Hematopoietic multipotent progenitor cell treated with erythropoietin and hydrocortisone succinate and interleukin-3 and kit ligand, for 8 days (in vitro differentiated cells): ENCODE measurements at places on chromosomes 4 and X.

DNA sequence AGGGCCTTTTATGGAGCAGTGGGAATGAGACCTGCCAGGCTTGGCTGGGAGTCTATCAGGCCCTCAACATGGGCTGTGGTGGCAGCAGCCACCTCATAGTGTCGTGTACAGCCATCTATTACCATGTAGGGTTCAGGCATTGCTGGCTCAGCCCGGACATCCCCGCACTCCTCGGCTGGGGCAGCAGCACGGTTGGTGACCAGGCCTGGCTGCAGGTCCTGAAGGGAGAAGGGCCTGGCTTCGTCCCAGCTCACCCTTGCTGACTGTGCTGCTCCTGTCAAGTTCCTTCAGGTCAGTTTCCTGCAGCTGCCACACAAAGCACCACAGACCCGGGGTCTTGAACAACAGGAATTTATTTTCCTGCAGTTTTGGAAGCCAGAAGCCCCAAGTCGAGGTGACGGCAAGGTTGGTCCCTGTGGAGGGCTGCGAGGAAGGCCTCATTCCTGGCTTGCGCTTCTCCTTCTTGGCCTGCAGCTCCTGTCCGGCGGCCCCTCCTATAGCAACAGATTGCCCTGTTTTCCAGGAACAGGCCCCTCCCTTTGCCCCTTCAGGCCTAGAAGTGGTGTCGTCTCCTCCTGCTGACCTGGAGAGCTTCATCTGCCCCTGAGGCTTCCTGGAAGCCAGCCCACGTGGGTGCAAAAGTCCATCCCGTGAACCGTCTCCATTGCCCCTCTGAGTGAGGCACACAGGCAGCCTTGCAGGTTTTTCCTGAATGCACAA, 25.2 kb upstream of the SORCS2 start:
- no peak for DNase-seq

DNA sequence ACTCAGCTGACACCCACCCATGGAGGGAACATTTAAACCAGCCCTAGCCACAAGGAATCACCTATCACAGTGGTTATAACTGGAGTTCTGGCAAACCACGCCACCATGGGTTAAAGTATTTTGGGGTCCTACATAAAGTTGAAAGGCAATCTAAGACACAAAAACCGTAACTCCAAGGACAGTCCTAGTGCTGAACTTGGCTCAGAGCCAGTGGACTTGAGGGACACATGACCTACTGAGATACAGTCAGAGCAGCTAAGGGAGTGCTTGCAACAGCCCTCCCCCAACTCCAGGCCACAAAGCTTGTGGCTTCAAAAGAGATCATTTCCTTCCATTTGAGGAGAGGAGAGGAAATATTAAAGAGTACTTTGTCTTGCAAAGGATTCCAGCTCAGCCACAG, 300.5 kb downstream of the FGF13 start:
- DNase-seq: no peak

DNA sequence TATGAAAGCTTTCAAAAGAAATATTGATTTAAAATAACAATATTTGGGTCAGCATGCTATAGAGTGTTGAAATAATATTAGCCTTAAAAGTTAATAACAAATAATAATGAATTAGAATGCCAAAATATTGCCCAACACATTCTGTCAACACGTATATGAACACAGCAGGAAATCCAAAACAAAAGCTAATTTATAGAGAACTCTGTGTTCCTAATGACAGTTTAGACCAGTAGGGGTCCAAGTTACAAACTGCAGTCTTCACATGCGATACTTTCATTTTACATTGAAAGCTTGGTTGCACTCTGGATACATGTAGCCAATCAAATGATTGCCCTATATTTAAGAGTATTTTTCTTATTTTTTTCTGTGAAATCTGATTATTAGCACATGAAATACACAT, 274.4 kb downstream of the DCTD start:
- DNase-seq: no peak

DNA sequence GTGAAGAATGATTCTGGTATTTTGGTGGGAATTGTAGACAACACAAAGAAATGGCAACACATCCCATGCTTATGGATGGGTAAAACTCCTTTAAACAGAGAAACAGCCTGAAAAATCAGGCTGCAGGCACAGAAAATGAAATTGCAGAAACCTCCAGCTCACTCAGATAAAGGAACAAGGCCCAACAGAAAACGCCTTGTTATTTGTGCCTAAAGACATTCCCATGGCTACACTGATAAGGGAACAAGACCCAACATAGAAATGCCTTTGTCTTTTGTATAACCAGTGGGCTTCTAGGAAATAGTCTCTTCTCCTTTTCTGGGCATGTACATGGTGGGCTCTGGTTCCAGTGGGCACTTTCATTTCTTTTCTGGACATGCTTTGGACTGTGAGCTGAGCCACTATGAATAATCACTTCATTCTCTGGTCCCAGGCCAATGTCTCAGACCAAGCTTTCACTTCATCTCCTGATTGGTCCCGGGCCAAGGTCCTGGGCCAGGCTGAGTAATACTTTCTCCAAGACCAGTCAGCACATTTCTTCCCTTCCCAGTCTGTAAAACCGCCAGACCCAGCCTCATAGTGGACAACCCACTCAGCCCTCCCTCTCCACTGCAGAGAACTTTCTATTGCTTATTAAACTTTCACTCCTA, 160.5 kb downstream of the TBX22 start:
- DNase-seq: no peak

DNA sequence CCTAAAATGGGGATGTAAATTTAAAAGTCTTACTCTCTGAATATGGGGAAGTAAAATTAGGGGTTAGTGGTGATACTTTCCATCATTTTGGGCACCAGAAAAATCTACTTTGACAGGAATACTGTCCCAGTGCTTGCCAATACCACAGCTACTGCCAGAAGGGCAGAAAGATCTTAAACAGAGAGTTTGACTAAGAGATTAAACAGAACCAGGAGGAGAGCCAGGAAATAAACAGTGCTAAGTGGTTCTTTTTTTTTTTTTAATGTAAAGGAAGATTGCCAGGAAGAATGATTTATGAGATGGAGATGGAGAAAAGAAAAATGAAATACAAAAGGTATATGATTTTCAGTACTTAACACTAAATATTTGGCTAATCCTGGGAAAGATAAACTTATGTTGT, 126.8 kb downstream of the RTL3 start:
- DNase-seq: no peak

- DNase-seq: no peak
Measured at GRCh38 chrX:100606753-100607152, 22.0 kb downstream of the TNMD start.

DNA sequence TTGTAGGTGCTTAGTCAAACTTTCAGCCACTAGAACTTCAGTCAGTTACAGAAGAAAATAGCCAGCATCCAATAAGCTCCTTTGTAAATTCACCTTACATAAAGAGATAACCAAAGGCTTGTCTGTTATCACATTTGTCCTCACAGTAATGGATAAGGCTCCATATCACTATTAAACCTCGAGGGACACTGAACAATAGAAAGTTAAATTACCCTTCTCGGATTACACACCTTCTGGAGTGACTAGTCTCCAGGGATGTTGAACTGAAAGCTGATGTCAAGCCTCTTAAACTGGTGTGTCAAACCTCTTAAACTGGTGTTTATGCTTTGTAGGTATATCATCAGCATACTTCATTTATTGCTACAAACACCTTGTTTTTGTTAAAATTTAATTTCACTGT, 639.0 kb downstream of the CENPC start:
- no peak for DNase-seq

DNA sequence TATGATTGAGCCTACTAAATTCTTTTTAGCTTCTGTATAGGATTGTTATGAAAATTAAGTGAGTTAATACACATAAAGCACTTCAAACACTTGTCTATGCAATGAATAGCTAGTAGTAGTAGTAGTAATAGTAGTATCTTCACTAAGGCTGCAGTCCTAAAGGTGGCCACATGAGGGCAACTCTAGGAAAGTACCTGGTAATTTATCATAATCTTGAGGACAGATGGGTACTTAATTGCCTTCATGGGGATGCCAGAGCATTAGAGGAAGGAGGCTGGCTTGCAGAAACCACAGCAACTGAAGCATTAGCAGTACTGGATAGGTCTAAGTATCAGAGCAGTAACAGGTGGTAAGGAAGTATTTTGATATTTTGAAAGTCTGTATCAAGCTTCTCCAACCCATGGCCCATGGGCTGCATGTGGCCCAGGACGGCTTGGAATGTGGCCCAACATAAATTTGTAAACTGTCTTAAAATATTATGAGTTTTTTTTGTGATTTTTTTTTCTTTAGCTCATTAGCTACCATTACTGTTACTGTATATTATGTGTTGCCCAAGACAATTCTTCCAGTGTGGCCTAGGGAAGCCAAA, 17.3 kb downstream of the NIPAL1 start:
- DNase-seq: peak; percentile 65

DNA sequence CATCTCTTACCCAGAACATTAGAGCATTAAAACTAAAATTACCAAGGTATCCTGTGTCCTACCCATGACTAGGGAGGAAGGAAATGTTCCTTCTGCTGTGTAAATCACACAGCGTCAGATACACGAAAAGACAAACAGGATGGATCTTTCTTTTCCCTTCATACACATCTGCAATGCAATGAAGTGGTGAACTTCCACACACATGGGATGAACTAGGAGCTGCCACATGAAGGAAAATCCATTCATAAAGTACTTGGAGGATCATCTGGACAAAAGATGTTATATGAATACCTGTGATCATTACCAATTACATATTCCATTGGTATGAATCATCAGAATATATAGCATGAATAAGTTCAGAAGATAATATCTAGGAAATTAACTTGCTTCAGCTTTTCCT, 46.2 kb downstream of the LDB2 start:
- no peak for DNase-seq

DNA sequence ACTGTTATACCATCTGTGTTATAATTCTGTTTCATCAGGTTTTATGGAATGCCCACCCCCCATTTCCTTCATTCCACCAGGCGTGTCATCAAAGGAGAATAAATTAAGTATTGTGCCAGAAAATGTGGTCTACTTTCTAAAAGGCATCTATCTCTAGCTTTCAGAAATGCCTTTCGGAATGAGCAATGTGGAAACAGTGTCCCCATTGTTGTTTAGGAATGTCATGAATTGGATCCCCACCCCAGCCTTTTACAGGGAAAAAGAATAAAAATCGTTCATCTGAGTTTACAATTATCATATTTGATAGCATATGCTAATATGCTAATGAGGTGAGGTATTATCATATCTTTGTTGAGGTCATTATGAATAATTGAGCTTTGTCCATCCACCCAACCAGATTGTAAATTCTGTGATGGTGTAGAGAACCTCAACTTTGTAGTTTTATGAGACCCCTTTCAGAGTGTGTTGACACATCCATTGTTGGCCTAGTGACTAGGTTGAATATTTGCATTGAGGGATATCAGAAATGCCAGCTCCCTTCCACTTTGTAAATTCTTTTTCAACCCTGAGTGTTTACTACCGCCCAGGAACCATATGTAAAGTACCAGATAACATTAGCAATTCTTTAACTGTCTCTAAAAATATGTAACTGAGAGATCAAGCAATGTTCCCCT, 56.2 kb upstream of the CCDC160 start:
- no peak for DNase-seq

DNA sequence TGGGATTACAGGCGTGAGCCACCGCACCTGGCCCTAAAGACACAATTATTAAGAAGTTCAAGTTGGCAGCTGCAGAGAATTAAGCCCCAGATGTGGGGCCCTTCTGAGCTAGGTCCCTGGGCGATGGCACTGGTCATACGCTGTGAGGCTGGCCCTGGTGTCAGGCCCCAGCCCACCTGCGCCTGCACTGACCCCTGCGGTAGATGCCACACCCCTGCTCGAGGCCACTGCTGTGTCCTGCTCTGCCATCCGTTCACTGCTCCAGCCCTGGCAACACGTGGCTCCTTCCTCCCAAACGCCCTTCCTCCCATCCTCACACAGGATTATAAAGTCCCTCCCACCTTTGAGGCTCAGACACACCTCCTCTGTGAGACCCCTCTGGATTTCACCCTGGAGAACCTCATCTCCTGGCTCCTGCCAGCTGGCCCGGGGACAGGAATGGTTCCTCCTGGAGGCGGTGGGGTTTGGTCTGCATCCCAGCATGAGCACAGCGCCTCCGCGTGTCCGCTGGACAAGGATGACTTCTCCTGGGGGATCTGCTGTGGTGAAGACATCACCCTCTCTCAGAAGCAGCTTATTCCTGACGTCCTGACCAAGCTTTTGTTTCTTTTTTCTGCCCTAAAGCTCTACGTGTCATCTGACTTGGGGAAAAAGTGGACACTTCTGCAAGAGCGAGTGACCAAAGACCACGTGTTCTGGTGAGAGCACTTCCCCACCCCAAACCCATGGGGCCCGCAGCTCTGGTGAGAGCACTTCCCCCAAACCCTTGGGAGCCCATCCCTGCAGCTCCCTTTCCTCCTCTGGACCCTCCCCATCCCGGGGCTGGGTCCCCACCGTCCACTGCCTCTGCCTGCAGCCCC, 219.0 kb upstream of the PSAPL1 start:
- DNase-seq: no peak

GRCh38 chrX:24241822-24242648, 71.8 kb downstream of the SUPT20HL2 start:
- peak; percentile 45 for DNase-seq

DNA sequence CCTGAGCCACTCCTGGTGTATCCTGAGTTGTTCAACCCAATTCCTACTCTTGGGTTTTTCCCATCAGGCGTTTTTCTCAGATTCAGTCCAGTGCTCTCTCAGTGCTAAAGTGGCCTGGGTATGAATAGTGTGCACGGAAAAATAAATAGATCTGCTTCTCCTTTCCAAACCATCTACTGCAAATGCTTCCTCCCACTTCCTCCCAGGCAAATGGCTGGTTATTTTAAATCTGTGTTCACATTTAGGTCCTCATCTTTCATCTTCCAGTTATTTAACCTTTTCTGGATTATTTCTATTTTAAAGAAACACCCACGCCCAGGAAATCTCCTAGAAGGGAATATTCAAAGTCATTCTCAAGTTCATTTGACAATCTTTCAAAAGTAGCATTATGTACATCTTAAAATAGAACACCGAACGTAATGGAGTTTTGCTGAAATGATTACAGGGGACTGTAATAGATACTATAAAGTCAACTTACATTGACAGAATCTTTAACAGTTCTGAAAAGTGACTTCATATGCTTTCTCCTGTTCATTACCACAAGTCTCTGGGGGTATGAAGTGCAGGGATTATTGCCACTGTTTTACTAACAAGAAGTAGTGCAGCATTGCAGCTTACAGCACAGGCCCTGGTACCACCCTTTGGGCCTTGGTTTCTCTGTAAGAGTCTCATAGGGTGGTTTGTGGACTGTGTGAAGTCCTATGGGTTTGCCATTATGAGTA, 66.3 kb downstream of the MED28 start:
- DNase-seq: no peak

DNA sequence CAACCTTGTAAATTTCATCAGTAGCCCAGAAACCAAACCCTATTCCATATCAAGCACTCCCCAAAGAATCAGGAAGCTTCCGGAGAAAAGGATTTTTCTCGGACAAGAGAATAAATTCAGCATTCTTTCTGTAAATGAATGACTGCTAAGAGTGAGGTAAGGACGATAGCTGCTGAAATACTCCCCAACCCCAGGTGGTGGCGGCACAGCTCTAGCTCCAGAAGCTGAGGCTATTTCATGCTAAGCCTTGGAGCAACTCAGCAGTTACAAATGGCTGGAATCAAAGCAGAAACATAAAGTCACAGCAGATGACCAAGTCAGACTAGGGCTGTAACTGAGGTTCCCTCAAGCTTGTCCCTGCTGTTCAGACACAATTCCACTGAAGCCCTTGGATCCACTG, 13.9 kb upstream of the PCDH19 start:
- DNase-seq: no peak

- no peak for DNase-seq
Measured at GRCh38 chrX:153703036-153703370, 15.3 kb downstream of the SLC6A8 start.
